ENCODE measurements at places on chromosomes 11 and 22.

DNA sequence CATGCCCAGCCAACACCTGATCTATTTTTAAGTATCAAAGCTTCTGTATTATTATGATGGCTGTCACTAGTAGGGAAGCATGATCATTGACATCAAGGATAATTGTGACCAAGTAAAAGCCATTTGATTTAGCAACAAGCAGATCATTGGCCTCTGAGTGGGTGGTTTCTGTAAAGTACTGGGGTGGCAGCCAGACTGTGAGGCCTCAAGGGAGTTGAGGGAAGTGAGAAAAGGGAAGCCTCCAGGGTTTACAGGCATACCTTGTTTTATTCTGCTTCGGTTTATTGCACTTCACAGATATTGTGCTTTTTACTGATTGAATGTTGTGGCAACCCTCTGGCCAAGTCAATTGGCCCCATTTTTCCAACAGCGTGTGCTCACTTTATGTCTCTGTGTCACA, 60.1 kb downstream of the PRR5L start:
- no peak for DNase-seq

GRCh38 chr11:103079833-103080232, 12.1 kb downstream of the DCUN1D5 start:
- DNase-seq = no peak

GRCh38 chr11:96263238-96263763, 79.7 kb downstream of the MAML2 start:
- DNase-seq = no peak

DNA sequence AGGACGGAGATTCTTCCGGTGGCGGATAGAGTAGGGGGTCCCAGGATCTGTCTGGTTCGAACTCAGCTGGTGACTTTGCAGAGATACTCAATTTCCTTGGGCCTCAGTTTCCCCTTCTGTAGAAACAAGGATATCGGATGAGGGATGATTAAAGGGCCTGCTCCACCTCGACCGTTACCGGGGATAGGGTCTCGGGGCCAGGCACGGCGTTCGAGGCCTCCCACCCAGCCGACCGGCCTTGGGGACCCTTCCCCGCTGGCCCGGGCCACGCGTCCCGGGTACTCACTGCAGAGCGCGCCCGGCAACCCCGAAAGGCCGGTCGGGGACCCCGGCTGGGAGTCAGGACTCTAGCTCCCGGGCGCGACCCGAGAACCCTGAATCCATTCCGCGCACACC, 321 bp downstream of the RHBDD3 start:
- no peak for DNase-seq

- DNase-seq = no peak
These were observed 28.5 kb upstream of the BAIAP2L2 start for GRCh38 chr22:38138961-38139360.

DNA sequence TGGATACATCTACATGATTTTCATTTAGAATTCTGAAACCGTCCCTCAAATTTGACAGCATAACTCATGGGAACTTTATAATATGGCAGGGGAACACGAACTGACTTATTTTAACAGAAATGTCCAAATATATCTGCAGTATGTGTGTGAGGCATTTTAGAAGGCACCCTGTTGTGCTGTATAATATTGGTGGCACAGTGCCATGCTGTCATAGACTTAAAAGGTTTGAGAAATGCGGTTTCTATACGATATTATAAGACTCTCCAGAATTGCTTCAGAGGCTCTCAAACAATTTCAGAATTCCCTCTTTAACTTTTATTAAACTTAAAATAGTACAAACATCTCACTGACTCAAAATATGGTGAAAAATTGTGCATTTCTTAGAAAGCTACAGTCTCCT, 181.6 kb downstream of the MSANTD4 start:
- DNase-seq = no peak

GRCh38 chr11:63680834-63681320, 423 bp upstream of the RTN3 start:
- DNase-seq = no peak

DNA sequence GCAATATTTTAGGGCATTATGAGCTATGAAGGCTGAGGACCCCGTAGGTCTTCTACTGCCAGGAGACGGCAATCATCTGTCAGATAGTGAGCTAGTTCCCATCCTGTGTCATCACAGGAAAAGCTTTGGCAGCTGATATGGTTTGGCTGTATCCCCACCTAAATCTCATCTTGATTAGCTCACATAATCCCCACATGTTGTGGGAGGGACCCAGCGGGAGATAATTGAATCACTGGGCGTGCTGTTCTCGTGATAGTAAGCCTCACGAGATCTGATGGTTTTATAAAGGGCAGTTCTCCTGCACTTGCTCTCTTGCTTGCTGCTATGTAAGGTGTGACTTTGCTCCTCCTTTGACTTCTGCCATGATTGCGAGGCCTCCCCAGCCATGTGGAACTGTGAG, 18.1 kb downstream of the CSRP3 start:
- DNase-seq = no peak

DNA sequence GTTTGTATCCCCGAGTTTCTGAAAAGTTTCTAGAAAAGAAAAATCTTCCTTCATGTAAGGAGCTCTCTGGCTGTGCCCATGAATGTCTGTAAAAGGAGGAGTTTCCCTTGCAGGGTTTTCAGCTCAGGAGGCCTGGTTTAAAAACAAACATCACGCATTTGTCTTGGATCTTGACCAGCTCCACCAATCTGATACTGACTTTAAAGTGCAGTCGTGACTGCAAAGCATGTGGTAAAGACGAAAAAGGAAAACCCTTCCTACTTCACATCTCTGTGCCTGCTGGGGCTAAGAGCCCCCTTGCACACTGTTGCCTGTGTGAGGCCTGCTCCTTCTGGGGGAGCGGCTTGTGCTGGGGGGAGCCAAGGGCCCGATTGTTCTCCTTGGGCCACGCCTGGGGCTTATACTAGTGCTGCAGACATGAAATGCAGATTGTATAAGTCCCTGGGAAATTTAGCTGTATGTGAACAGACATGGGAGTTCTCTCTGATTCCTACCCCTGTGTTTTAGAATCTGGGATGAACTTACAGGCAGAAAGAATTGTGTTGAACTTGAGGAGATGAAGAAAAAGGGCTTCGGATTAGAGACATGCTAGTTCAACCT, 62.1 kb downstream of the ADAMTS15 start:
- DNase-seq = no peak

GRCh38 chr11:104967534-104968354, 630 bp downstream of the CASP4 start:
- DNase-seq = no peak

GRCh38 chr11:86535773-86536172, 136.6 kb downstream of the ME3 start:
- DNase-seq = no peak

- DNase-seq = no peak
These were observed 761.3 kb downstream of the OPCML start for GRCh38 chr11:132770829-132771530.

GRCh38 chr11:131977231-131977630, 606.8 kb downstream of the NTM start:
- no peak for DNase-seq

DNA sequence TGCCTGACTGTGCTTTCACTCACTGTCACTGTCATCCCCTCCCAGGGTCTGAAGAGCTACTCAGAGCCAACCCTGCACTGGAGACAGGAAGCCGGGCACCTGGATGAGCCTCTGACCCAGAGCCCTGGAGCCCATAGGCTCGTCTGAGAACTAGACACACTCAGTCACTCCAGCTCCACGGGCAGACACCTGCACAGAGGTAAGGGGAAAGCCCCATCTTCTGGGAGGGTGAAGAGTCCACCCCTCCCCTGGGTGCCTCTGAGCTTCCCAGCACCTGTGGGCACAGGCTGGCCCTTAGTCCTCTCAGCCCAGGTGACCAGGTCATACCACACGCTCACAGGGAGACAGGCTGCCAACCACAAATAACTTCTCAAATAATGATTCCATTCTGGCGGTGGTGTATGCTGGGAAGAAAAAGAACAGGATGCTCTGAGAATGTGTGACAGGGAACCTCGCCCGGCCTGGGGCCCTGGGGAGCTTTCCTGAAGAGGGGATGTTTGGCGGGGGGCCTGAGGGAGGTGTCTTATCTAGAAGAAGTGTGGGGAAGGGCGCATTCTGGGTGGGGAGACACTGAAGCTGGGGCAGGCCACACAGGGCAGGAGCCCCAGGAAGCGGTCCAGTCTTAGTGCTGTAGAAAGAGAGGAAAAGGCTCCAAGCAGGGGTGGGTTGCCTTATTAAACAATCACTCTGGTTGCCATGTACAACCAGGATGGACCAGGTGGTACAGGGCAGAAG, 5.3 kb downstream of the CCDC157 start:
- DNase-seq = no peak

DNA sequence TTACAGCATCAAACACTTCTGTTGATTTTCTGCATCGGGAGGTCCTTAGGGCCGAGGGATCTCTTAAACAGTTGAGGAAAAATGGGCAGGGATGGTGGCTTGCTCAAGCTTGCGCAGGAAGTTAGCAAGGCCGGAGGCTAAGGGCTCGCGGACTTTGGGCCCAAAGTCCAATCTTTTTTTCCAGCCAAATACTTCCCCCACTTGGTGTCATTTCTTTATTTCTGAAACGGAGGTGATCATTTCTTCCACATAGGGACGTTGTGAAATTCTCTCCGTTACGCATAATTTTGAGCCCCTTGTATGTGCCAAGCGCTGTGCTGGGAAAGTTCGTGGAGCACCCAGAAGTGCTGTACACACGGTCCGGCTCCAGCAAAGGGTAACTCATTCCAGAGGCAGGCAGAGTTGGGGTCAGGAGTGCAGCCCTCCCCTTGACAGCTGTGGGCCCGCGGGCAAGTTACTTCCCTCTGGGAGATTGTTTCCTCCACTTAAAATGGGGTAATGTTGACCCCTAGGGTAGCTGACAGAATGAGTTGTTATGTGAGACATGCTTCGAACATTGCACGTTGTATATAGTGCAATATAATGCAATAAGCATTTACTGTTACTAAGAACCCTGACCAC, 809 bp downstream of the MIEF1 start:
- DNase-seq = no peak

- DNase-seq = no peak
These were observed 999 bp upstream of the CCDC83 start for GRCh38 chr11:85854212-85854556.

GRCh38 chr11:96215110-96215782, 127.7 kb downstream of the MAML2 start:
- DNase-seq = no peak

DNA sequence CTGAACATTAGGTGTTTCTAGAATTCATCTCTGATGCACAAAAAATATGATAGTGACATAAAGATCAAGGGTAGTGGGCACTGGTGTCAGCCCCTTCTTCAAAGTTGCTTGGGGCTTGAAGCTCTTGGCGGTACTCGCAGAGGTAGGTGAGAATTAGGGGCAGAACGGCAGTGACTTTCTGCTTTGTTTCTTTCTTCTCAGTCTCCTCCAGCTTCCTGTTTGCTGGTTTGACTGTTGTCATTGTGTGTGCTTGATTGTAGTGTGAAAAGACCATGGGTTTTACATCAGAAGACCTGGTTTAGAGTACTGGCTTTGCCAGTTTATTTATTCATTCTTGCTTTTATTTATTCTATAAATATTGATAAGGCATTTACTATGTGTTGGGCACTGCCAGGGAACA, 156.7 kb upstream of the PLET1 start:
- DNase-seq = no peak

- no peak for DNase-seq
These were observed 134.6 kb downstream of the RRAS2 start for GRCh38 chr11:14224395-14224794.

DNA sequence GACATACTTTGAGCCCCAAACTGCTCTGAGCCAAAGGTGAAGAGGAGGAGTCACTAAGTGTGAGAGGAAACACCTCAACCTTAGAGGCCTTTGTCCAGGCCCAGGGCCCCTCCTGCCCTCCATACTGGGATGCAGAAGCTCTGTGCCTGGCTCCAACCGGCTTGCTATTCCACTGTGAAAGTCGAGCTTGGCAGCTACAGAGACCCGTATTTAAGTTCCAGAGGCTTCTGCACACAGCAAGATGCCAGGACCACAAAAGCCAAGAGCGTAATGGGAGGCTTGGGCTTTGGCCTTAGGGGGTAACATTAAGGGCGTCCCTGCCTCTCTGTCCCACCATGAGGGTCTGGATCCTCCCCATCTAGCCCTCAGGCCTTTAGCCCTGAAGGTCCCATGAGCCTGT, 31.9 kb downstream of the DSCAML1 start:
- DNase-seq = no peak

DNA sequence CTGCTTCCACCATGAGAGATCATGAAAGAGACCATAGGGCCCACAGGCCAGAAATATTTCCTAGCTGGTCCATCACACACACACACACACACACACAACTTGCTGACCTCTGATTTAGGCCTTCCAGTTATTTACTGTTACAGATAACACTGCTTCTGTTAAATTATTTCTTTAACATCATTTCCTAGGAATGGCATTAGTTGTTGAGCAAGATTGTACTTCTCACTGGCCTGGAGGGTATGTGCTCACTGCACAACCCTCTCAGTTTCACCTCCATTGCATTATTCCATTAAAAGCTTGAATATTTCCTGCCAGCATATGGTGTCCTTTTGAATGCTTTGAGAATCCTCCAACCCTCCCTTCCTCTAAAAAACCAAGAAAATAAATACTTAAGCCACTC, 104.4 kb downstream of the MICAL2 start:
- no peak for DNase-seq

DNA sequence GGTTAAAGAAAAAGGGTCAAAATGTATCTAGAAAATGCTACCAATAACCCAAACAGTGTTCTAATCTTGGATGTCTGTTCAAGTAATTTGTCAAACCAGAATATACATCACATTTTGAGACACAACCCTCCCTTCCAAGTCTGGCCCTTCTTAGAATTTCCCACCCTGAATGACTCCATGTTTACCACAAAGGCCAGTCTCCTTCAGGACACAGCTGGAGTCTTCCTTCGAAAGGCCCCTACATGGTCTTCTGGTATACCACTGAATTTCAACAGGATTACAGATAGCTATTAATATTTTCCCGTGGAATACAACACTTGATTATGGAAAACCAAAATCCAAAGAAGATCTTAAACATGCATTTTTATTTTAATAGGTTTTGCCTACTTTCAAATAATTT, 10.2 kb downstream of the CCDC34 start:
- DNase-seq = no peak

DNA sequence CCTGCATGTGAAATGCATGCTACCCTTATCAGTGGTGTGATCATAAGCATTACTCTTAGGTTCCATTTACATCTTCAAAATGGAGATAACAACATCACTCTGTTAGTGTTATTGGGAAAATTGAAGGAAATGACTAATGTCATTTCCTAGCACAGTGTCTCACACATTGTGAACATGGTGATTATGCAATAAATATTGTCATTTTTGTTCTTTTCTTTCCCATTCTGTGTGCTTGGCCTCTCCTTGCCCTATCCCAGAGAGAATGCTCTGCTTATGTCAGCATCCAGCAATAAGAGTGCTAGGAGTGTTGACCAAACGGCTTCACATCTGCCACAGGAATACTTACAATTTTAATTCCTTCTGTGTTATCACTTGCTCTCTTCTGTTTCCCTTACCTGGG, 1024.1 kb upstream of the CCDC90B start:
- no peak for DNase-seq

GRCh38 chr11:94402355-94402754, 1.1 kb upstream of the GPR83 start:
- DNase-seq = no peak

All from stimulated activated CD4-positive, alpha-beta T cell treated with anti-CD3 and anti-CD28 coated beads, Interleukin-12 subunit alpha, Interleukin-12 subunit beta, amount 100 ng/mL, for 48 hours (primary cell).